H4 (cell line): ENCODE measurements at places on chromosomes 2 and 18.
A peak's percentile ranks its signal among the peaks of the same experiment; 100 is the strongest.

GRCh38 chr2:12855508-12855907 lies 138.8 kb downstream of the TRIB2 start:
- DNase-seq = no peak

DNA sequence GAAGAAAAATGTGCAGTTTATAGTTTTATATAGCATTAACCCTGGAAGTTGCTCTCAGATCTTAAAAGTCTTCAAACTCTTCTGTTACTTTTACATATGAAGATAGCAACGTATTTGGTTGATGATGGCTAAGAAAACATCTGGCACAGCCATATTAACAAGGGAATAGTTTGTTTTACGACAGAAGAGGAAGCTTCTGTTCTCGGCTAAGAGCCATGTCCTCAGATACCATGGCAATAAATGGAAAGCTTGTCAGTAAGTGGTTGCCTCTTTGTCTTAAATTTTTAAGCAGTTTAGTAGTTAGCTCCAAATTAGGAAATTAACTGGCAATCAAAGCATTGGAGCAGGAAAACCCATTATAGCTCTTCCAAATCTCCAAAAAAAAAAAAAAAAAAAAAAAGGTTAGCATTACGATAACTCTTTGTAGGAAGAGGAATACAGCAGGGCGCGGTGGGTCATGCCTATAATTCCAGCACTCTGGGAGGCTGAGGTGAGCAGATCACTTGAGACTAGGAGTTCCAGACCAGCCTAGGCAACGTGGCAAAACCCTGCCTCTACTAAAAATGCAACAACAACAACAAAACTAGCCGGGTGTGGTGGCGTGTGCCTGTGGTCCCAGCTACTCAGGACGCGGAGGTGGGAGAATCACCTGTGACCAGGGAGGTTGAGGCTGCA lies 4.5 kb upstream of the STON1 start:
- no peak for DNase-seq

- DNase-seq = no peak
These were observed 56.3 kb upstream of the STAT1 start for GRCh38 chr2:191070276-191070675.

DNA sequence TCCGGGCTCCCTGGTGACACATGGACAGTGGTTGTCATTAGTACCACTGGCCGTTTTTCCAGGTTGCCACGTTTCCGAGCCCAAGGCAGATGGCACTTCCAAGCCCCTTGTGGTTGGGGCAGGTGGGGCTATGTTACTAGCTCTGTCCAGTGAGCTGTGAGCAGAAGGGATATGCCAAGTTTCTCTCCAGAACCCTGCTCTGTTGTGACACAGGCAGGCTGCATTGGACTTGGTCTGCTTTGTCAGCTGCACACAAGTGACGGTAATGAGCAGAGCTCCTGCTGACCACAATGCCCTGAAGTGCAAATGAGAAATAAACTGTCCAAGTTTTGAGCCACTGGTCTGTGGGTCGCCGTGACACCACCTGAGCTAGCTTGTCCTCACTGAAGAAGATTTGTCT lies 118.8 kb downstream of the GYPC start:
- DNase-seq = no peak

DNA sequence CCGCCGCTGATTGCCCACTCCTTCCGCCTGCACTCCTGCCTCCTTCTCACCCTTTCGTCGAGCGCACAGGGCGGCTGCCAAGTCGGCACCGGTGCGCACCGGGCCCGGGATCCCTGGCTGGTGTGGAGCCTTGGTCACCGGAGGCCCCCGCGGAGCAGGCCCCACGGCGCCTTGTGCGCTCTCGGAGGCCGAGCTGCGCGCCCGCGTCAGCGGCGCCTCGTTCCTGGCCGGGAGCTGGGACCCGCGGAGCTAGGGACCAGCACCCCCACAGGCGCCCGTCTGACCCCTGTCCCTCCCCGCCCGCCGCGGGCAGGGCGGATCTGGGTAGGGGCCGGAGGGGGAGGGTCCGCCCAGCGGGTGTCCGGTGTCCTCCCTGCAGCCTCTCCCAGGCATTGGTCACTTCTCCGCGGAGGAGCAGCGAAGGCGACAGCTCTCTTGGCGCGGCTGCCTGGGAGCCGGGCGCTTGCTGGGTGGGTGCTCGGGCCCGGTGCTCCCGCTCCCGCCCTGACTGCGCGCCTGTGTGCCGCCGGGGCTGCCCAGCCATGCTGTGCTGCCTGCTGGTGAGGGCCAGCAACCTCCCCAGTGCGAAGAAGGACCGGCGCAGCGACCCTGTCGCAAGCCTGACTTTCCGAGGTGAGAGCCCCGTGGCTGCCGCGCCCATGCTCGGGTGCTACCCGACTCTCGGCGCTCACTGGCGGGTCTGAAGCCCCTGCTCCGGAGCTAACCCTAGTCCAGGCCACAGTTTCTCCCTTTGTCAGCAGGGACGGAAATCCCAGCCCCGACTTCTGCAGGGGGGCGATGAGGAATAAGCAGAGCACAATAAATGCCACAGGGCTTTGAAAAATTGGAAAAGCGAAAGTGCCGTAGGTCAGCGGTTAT lies 13.2 kb downstream of the DYSF start:
- DNase-seq = no peak

GRCh38 chr18:6961331-6961730 lies 156.3 kb downstream of the LAMA1 start:
- DNase-seq = no peak

- no peak for DNase-seq
These were observed 66.6 kb upstream of the HDAC4 start for GRCh38 chr2:239467281-239467955.

DNA sequence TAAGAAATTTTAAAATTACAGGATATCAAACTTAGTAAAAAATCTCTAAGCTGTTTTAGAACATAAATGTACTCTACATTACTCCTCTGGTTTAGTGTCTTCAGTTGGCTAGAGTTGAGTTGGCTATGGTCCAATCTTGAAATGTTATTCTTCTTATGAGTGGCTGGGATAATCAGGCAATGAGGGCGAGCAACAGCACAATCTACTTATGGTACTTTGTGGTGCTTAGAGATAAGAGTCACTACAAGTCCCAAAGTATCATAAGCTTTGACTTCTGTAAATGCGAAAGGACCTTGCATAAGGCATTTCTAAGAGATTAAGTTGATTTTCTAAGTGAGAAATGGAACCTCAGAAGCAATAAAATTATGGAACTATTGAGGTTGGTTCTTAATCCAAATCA lies 361.7 kb downstream of the GPD2 start:
- DNase-seq = no peak

DNA sequence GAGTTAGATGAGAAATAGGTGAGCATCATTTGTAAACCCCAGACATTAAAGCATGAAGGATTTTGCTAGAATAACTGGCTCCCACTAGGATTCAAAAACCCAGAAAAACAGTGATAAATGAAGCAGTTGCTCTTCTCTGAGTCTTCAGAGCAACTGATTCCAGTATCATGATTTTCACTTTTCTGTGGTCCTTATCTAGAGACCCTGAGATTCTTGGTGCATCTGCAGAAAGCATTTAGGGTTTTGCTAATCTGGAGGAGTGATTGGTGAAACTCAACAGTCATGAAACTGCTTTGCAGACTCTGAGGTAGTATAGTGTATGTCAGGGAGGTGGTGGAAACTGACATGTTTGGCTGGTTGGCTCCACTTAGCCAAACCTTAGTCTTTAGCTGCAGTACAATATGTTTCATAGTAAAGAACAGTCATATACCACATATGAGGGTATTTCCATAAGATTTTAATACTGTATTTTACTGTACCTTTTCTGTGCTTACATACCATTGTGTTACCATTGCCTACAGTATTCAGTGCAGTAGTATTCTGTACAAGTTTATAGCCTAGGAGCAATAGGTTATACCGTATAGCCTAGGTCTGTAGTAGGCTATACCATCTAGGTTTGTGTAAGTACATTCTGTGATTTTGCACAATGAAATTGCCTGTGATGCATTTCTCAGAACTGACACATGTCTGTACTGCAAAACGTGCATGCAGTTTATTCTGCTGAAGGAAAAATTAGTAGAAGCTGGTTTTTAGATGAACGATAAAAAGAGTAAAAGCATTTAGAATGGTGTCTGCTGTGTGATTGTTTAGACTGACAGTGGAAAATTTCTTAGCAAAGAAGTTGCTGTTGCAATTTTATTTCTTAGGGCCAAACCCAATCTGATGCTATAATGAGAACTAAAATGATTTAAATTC lies 23.8 kb downstream of the EML4 start:
- no peak for DNase-seq

DNA sequence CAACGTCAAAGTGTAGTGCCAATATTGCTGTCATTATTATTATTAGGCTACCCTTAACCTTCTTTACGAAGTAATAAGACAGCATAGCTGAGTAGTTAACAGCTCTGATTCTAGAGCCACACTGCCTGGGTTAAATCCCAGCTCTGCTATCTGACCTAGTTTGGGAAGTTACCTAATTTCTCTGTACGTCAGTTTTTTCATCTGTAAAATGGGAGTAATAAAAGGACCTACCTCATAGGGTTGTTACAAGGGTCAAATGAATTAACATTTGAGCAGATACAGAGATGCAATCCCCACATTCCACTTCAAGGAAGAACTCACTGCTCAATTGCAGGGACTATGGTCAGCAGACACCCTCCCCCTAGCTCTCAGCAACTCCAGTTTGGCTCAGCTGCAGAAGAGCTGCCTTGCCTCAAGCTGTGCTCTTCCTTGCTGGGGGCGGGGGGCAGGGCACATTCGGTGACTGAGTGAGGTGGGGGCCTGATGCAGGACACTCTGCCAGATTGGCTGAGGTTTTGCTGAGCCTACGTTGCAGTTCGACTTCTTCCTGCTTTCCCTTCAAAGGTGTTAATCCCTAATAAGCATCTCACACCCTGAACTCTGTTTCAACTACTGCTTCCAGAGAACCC lies 11.0 kb upstream of the LGALSL start:
- no peak for DNase-seq

DNA sequence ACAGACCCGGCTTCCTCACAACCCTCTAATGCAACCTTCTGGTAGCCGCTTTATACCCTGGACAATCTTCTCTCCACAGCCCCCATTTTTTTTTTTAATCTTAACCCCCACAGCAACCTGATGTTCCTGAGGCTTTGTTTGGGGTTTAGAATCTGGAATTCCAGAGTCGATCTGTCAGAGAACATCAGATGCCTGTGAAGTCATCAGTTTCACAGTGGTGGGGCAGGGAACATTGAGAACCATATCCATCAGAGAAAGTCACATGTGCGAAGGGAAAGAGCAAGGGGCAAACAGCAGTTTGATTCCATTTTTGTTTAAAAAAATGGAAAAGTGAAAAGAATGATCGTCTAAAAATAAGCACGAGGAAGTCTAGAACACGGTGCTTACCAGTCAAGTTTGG lies 20.6 kb downstream of the NPAS2 start:
- no peak for DNase-seq

DNA sequence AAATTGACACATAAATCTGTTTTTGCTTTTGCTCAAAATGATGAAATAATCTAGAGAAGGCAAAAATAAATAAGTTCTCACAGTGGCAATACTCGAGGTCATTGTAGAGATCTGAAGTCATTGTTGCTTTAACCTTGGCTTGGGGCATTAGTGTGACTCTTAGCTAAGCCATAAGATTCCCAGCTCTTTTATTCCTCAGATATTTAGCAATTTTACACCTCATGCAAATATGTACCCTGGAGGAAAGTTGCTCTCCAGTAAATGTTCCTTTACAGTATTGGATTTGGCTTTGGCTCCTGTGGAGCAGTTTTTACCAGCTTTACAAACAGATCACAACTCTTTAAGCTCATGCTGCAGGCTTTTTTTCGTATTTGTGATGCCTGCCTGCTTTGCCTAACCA lies 134.2 kb upstream of the NABP1 start:
- DNase-seq = no peak

- no peak for DNase-seq
These were observed 15.8 kb downstream of the INPP5D start for GRCh38 chr2:233075966-233076339.

- peak; percentile 82 for DNase-seq
These were observed 106.7 kb upstream of the NABP1 start for GRCh38 chr2:191571163-191571769.

DNA sequence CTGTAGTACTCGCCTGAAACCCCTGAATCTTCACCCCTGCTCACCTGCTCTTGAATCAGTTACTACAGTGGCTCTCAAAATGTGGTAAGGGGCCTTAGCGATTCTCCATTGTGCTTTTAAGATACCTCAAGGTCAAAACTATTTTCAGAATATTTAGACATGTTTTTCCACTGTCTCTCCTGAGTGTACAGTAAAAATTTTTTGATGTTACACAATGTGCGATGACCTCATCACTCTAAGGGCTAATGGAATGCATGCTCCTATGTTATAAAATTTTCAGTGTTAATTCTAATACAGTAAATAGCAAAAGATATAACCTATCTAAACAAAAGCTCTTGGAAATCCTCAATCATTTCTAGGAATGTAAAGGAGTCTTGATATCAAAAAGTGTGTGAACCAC lies 336.9 kb upstream of the PKDCC start:
- no peak for DNase-seq

DNA sequence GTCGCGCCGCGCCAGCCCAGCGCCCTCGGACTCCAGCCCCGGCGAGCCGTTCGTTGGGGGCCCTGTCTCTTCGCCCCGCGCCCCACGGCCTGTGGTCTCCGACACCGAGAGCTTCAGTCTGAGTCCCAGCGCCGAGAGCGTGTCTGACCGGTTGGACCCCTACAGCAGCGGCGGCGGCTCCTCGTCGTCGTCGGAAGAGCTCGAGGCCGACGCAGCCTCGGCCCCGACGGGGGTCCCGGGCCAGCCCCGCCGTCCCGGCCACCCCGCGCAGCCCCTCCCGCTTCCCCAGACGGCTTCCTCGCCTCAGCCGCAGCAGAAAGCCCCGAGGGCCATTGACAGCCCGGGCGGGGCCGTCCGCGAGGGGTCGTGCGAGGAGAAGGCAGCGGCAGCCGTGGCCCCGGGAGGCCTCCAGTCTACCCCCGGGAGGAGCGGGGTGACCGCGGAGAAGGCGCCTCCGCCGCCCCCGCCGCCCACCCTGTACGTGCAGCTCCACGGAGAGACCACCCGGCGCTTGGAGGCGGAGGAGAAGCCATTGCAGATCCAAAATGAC lies 1.4 kb downstream of the PHLPP1 start:
- DNase-seq = no peak

GRCh38 chr2:39787950-39788349 lies 8.9 kb upstream of the THUMPD2 start:
- no peak for DNase-seq

GRCh38 chr2:68195096-68195495 lies 37.4 kb downstream of the PNO1 start:
- no peak for DNase-seq

GRCh38 chr2:191051177-191051576 lies 37.2 kb upstream of the STAT1 start:
- no peak for DNase-seq

DNA sequence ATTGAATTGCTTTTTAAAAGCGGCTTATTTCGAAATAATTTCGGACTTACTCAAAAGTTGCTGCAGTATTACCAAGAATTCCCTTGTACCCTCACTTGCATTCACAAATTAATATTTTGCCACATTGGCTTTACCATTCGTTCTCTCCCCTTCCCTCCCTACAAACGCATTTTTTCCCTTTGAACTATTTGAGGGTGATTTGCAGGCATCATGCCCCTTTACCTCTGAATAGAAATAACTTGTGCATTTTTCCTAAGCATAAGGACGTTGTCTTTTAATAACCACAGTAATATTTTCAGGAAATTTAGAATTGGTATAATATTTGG lies 608 bp downstream of the CCDC138 start:
- no peak for DNase-seq

GRCh38 chr18:74353169-74353775 lies 37.6 kb downstream of the C18orf63 start:
- peak; percentile 78 for DNase-seq

- DNase-seq = no peak
These were observed 33.4 kb upstream of the HPCAL1 start for GRCh38 chr2:10269291-10269690.

GRCh38 chr18:57841568-57841967 lies 38.5 kb upstream of the ATP8B1 start:
- no peak for DNase-seq
